Ascending aorta (tissue), 2 donors: ENCODE measurements at places on chromosomes 11 and 22.

DNA sequence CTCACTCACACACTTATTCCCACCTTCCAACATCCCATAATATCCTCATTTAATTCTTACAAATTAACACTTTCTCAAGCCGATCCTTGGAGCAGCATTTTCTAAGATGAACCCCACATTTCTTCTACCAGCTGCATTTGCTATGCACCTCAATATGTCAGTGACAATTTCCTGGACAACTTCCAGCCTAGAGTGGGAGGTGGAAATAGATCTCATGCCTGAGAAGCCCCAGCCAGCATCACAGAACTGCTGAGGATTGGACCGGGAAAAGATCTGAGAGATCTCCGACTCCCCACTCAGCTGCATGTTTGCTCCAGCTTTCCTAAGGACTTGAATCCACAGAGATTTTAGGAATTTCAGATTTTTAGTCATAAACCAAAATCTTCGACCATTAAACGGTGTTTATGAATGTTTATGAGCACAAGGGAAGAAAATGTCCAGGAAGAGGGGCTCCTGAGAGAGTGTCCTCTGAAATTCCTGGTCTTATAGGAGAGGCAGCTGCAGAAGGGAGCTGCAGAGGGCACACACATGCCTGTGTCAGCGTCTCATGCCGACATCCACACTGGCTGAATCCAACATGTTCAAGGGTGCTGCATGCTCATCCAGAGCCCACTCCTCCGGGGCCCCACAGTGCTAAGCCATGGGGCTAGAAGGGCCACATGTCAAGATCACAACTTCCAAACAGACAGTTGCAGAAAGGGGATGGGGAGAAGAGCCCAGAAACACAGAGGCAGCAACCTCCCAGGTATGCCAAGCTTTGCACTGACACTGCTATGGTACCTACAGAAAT lies 68.6 kb downstream of the MICAL3 start:
- no peak overlapping the region for H3K4me3 ChIP-seq
- H3K27ac ChIP-seq = no peak overlapping the region
- DNase-seq = no peak
- no peaks in the 10 kb centered on the region for H3K27me3 ChIP-seq

DNA sequence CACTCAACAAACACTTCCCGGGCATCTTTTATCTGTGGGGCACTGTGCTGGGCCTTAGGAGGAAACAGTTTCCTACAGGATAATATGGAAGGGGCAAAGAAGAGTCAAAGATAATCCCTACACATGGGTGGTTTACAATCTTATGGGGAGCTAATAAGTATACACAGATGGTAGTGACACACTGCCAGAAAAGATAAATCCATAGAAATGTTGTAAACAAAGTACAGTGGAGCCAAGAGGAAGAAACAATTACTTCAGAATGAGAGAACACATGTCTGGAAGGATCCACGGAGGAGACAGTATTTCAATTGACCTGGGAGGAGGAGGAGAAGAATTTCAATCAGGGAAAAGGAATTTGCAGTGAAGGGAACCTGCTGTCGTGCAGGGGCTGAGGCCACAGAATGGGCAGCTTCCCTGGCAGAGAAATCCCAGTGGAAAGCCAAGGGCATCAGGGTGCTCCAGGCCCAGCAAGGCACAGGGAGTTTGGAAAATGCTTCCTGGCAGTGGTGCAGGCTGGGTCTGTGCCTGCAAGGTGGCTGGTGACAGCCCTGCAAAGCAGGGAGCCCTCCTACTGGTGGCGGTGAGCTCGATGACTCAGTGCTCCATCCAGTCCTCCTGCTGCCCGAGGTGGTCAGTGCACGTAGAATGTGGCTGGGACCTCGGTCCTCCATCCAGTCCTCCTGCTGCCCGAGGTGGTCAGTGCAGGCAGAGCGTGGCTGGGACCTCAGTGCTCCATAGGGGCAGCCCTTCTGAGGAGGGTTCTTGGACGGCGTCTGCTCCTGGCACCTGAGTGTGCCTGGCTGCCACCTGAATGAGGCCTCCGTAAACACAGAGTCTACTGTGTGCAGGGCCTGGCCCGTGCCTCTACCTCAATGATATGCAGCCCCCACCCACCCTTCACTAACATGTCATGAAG lies 444.3 kb upstream of the B3GAT1 start:
- H3K27me3 ChIP-seq = no peaks in the 10 kb centered on the region
- no peak overlapping the region for H3K27ac ChIP-seq
- H3K36me3 ChIP-seq = no peaks in the 10 kb centered on the region
- no peak overlapping the region for H3K4me3 ChIP-seq
- no peak for DNase-seq

DNA sequence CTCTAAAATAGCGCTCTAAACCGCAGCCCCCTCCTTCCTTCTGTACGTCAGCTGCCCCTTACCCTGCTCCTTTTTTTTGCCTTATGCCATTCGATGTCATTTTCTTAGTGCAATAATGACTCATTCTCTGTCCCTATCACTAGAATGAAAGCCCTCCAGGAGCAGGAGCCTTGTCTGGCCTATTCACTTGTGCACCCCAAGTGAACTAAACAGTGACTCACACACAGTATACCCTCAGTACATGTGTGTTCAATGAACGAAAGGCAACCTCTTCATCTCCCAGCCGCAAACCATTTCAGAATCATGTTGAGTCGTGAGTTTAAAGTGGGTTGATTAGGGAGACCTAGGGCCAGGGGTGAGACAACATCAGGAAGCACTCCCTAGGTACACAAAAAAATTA lies 50.7 kb upstream of the SPATA19 start:
- no peaks in the 10 kb centered on the region for H3K27me3 ChIP-seq
- no peak for DNase-seq
- H3K4me1 ChIP-seq = no peaks in the 10 kb centered on the region
- H3K36me3 ChIP-seq = peaks cover 12% of the 10 kb centered on the region
- H3K27ac ChIP-seq = no peak overlapping the region

DNA sequence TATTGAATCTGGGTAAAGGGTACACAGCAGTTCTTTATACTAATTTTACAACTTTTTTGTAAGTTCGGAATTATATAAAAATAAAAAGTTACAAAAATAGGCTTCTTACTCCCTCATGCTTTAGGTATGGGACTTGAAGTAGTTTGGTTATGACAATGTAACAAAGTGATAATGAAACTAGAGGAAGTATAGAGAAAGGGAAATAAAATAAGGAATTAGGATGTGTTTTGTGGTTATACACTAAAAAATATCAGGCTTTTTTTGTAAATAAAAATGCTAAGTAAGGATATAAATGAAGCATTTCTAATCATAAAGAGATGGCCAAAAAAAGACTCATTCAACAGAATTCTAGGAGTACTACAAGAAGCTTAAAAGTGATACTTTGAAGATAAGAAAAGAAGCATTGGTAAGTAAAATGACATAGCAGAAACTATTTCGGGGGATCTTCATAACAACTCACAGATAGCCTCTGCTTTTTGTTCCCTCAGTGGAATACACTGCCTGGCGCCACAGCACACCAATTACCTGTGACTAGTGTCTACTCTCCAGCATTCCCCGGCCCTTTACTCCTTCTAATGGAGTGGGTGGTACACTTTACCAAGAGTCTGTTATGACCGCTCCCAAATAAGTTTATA lies 322.7 kb upstream of the PITPNB start:
- no peak overlapping the region for H3K27ac ChIP-seq
- DNase-seq = no peak
- H3K27me3 ChIP-seq = no peaks in the 10 kb centered on the region
- no peak overlapping the region for H3K4me3 ChIP-seq
- peaks cover 2% of the 10 kb centered on the region for H3K4me1 ChIP-seq

DNA sequence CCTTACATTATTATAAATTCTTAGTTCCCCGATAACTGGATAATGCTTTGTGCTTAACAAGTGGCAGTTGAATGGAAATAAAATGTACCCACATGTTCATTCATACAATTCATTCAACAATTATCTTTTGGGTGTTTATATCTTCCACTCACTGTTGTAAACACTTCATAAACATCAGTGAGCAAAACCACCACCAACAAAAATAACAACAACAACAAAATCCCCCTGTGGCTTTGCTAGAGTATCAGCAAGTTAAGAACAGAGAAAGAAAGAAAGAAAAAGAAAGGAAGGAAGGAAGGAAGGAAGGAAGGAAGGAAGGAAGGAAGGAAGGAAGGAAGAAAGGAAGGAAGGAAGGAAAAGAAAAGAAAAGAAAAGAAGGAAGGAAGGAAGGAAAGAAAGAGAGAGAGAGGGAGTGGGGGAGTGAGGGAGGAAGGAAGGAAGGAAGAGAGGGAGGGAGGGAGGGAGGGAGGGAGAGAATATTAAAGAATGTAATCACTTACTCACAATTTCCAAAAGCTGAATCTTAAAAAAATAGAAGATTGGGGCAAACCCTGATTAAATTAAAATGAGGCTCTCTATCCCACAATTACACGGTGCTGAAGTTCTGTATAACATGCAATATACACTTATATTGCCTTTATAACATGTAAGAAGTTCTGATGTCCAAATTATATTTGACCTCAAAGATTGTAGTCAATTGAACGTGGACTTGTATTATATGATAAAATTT lies 2238.8 kb downstream of the LRRC4C start:
- no peaks in the 10 kb centered on the region for H3K36me3 ChIP-seq
- no peak for DNase-seq
- no peaks in the 10 kb centered on the region for H3K4me1 ChIP-seq
- no peak overlapping the region for H3K4me3 ChIP-seq
- no peaks in the 10 kb centered on the region for H3K27me3 ChIP-seq
- no peak overlapping the region for H3K27ac ChIP-seq

- H3K4me3 ChIP-seq = no peak overlapping the region
- no peaks in the 10 kb centered on the region for H3K36me3 ChIP-seq
- H3K27me3 ChIP-seq = no peaks in the 10 kb centered on the region
Observed at GRCh38 chr11:116731097-116731761, 41.6 kb downstream of the BUD13 start.

DNA sequence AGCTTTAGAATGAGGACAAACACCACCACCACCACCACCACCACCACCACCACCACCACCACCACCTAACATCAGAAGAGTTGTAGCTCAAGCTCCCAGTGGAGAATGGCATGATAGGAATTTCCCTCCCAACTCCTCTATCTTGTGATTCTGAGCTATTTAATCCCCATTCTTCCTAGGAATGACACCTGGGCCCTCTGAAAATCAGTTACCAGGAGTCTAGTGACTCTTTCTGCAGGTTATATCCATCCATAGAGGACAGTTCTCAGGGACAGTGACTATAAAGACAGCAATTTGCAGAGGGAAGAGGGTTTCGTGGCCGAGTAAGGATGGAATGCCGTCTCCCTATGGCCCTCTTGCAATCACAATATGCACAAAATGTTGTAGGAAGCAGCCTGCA lies 27.8 kb downstream of the MYH9 start:
- DNase-seq = no peak
- H3K36me3 ChIP-seq = peaks cover 9% of the 10 kb centered on the region
- no peak overlapping the region for H3K4me3 ChIP-seq
- H3K27me3 ChIP-seq = no peaks in the 10 kb centered on the region
- H3K4me1 ChIP-seq = peaks cover 90% of the 10 kb centered on the region
- H3K27ac ChIP-seq = peak overlapping the region; percentile 99

DNA sequence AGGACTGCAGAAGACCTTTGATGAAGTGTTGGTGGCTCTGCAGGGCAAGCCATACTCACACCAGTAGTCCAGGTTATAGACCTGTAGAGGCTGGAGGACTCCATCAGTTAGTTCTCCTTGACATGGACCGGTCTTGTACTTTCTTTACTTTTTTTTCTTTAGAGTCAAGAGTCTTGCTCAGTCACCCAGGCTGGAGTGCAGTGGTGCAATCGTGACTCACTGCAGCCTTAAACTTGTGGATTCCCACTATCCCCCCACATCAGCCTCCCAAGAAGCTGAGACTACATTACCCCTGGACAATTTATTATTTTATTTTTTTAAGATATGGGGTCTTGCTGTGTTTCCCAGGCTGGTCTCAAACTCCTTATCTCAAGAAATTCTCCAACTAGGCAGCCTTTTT lies 49.6 kb upstream of the E2F8 start:
- no peak overlapping the region for H3K27ac ChIP-seq
- H3K4me1 ChIP-seq = no peaks in the 10 kb centered on the region
- no peaks in the 10 kb centered on the region for H3K36me3 ChIP-seq
- no peak overlapping the region for H3K4me3 ChIP-seq

- H3K36me3 ChIP-seq = no peaks in the 10 kb centered on the region
- no peak overlapping the region for H3K4me3 ChIP-seq
- DNase-seq = no peak
Observed at GRCh38 chr11:91998481-91998880, 226.1 kb upstream of the FAT3 start.

- no peak overlapping the region for H3K27ac ChIP-seq
- no peaks in the 10 kb centered on the region for H3K27me3 ChIP-seq
- no peak overlapping the region for H3K4me3 ChIP-seq
- no peaks in the 10 kb centered on the region for H3K4me1 ChIP-seq
Observed at GRCh38 chr11:105802390-105802789, 192.5 kb downstream of the GRIA4 start.

DNA sequence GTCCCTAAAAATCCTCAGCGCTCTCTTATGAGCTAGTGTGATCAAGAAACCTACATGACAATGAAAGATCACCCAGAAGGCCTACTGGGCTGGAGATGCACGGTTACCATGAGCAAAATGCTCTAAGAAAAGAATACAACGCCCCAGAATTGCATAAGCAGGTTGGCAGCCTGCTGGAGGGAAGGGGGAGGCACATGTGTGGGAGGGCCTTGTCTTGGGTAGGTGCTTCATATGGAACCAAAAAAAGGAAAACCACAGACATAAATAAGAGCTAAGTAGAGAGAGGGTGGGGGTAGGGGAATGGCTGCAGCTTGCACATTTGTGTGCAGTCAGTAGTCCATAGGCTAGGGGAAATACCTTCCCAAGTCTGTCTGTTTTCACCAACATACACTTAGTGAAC lies 2.8 kb downstream of the SIAE start:
- H3K27me3 ChIP-seq = no peaks in the 10 kb centered on the region
- no peaks in the 10 kb centered on the region for H3K36me3 ChIP-seq
- no peak for DNase-seq
- H3K4me3 ChIP-seq = no peak overlapping the region
- peaks cover 4% of the 10 kb centered on the region for H3K4me1 ChIP-seq

GRCh38 chr11:120618399-120618798 lies 106.9 kb downstream of the GRIK4 start:
- no peaks in the 10 kb centered on the region for H3K27me3 ChIP-seq
- H3K4me3 ChIP-seq = no peak overlapping the region
- H3K36me3 ChIP-seq = no peaks in the 10 kb centered on the region
- no peak overlapping the region for H3K27ac ChIP-seq
- DNase-seq = no peak

GRCh38 chr22:23083315-23084021 lies 13.1 kb downstream of the GNAZ start:
- no peaks in the 10 kb centered on the region for H3K27me3 ChIP-seq
- no peak overlapping the region for H3K27ac ChIP-seq
- H3K4me3 ChIP-seq = no peak overlapping the region
- no peaks in the 10 kb centered on the region for H3K4me1 ChIP-seq

DNA sequence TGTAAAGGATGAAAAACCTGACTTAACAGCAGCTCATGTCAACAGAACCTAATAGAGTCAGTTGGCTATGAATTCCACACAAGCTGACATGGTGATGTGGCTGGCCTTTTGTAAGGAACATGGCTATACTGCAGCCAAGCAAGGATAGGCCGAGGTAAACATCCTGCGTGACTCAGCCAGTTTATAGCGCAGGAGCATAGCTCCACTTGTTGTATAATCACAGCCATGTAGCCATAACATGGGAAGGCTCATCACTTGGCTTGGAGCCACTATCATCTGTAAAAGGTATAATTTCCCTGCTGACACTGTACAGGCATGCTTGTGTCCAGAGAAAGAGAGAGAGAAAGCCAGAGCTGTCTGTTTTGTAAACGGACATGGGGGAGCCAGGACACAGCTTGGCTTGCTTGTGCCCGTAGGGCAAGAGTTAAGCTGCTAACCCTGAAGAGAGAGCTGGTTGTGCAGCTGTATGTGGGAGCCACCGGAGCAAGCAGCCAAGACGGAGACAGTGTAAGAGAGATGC lies 104.4 kb upstream of the PLET1 start:
- H3K27ac ChIP-seq = no peak overlapping the region
- H3K4me3 ChIP-seq = no peak overlapping the region
- no peaks in the 10 kb centered on the region for H3K27me3 ChIP-seq
- no peaks in the 10 kb centered on the region for H3K4me1 ChIP-seq
- H3K36me3 ChIP-seq = peaks cover 13% of the 10 kb centered on the region
- DNase-seq = no peak
